Small intestine (tissue), 16 donors: ENCODE measurements at places on chromosomes 6 and 20.
A peak's percentile ranks its signal among the peaks of the same experiment; 100 is the strongest.

DNA sequence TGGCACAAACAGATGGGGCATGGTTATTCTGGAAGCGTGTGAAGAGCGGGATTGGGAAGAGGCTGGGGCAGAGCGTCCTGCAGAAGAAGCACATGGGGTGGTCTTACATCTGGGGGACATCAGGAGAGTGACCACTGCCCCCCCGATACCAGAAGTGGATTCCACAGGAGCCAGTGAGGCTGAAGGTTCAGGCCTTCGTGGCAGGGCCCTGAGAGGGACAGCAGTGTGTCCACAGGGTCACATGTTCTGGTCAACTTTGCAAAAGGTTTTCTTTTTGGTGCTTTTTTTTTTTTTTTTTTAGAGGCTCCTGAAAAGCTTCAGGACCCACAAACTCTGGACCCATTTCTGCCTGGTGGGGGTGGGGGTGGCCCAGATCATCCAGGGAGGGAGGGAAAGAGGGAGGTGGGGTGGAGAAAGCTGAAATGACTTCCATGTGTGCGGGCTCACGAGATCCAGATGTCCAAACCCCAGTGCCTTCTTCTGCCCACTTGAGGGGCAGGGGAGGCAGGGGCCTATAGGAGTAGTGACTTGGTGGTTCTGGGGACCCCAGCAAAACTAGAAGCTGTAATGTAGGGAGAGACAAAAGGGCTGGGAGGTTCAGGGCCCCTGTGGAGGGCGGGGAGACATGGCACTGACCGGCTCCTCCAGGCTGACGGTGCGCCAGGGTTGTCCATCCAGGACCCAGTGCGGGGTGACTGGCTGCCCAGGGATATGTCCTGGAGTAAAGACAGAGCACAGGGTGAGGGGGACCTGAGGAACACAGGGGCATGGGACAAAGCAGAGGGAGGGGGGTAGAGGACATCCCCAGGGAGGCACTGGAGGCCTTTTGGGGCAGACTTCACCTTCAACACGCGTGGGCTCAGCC lies 2.7 kb downstream of the ADAM33 start:
- no peak for DNase-seq

DNA sequence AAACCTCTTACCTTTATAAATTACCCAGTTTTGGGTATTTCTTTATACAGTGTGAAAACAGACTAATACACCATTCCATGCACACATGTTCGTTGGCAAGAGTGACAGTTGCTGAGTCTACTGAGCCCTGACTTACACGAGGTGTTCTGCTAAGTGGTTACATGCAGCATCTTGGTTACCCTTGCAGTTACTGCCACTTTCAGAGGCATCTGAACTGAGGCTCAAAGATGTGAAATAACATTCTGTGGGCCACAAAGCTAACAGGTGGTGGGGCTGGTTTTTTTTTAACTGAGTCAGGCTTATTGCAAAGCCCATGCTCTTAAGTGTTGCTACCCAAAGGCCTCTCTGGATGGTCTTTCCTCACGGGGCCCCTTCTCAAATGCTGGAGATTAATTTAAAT lies 54.4 kb upstream of the GTSF1L start:
- DNase-seq = no peak

GRCh38 chr6:136371959-136372358 lies 82.3 kb upstream of the BCLAF1 start:
- no peak for DNase-seq

GRCh38 chr6:35050757-35051330 lies 90.3 kb downstream of the TCP11 start:
- DNase-seq = no peak

GRCh38 chr20:51710361-51710894 lies 57.8 kb downstream of the ATP9A start:
- no peak for DNase-seq

DNA sequence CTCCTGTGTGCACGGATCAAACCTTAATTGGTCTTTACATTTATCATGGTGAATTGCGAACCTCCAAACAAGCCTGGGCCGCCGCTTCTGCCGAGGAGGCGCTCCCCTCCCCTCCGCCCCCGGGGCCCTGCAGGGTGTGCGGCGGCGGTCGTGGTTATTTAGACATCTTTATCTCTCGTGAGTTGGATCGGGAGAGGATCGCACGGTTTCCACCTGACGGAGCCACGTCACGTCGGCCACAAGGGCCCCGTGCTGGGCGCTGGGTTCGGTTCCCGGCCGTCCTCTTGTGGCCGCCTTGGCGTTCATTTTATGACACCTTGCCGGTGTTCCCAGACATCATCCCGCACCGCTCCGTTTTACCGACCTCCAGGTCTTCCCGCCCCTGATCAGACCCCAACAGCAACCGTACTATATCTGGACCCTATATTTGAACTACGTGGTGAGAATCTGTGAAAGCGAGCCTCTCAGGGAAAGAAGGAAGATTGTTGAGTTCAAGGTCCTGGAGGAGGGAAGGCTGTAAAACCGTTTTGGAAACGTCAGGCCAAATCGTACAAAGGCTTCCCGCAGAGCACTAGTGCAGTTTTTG lies 1.3 kb upstream of the CNR1 start:
- DNase-seq = no peak

- DNase-seq = no peak
Measured at GRCh38 chr6:125812394-125813292, 21.9 kb downstream of the NCOA7 start.

- DNase-seq = no peak
Measured at GRCh38 chr6:47009583-47009982, 32.5 kb downstream of the ADGRF1 start.

GRCh38 chr6:151022492-151022891 lies 157.0 kb downstream of the MTHFD1L start:
- DNase-seq = no peak

- peak; percentile 71 for DNase-seq
Measured at GRCh38 chr6:160391419-160392116, 43.4 kb downstream of the SLC22A3 start.

DNA sequence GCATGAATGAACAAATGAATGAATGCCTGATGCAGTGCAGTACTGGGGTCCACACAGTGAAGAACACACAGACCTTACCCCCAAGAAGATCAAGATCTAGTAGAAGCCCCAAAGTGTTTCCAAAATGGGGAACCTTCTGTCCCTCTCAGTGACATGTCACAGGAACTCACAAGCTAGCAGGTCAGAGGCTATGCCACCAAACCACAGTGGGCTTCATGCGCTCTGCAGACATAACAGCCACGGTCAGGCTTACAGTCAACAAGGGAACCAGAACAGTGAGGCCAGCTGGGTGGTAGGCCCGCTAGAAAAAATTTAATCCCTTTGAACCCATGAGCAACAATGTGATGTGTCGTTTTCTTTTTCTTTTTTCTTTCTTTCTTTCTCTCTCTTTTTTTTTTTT lies 20.2 kb upstream of the ARFGEF2 start:
- no peak for DNase-seq

DNA sequence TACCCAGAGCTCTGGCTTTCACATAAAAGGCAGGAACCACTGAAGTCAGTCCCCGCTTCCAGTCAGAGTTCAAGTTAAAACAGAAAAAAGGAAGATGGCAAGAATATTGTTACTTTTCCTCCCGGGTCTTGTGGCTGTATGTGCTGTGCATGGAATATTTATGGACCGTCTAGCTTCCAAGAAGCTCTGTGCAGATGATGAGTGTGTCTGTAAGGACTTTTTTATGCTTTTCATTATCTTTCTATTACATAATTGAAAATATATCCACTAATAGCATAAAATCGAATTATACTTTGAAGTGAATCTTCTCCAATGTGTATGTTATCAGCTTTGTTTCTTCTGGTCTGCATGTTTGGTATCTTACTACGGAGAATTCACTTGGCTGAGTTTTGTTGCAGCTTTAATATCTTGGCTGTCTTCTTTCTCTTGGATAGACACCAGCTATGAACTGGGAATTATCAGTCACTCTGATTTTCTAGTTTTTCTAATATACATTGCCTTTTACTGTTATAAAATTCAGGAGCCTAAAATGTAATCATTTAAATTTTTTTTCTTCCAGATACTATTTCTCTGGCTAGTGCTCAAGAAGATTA lies at the start of gene OTOR:
OTOR (plus strand) TSS at position 51 of the 593 bp plus-strand sequence; CDS start at position 95, 44 bp downstream.
- DNase-seq = no peak

- DNase-seq = no peak
Measured at GRCh38 chr20:50977066-50978021, 18.7 kb downstream of the MOCS3 start.

GRCh38 chr20:35286077-35286898 lies 1.7 kb upstream of the EIF6 start:
- DNase-seq = peak; percentile 84

DNA sequence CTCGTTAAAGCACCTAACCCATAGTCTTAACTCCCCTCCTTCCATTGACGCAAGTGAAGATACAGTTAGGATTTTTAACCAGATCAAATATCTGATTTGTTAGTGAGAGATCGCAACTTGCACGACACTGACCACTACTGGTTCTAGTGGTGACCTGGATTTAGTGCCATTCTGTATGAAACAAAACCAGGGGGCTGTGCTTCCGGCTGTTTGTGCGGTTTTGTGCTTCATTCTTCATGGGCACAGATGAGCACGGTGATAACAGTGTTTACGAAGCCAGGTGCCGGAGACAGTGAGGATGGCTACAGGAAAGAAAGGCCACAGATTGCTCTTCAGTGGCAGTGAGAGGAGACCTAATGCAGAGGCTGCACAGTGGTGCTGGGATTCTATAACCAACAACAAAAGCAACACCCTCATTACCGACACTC lies 75.5 kb downstream of the NOL4L start:
- no peak for DNase-seq

- DNase-seq = no peak
Measured at GRCh38 chr20:54131675-54132611, 41.8 kb downstream of the CYP24A1 start.

DNA sequence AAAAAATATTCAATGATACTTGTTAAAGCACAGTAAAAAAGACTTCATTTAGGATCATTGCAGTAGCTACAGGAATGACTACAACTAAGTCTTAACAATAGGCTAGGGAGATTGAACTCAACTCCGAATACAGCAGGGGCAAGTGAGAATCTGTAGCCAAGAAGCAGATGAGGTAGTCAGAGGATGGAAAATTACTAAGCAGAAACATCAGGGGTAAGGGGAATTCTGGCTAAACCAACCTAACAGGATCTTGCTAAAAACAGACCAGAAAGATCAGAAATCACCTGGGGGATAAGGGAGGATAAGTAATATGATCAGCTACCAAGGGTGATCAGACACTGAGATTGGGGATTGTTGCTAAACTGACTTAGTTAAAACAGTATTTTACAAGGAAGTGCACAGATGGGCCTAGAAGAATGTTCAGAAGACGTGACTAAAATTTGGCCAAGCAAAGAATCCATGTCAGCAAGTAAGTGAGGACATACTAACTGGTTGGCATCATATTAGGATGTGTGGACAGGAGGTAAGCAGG lies 217.5 kb downstream of the TENT5A start:
- no peak for DNase-seq
